ENCODE measurements at places on chromosomes 7 and 10.

- no peak for DNase-seq
Observed at GRCh38 chr7:102312317-102312716, 25.6 kb downstream of the SH2B2 start.

GRCh38 chr10:63713191-63714144 lies 192.3 kb downstream of the REEP3 start:
- DNase-seq = no peak

- no peak for DNase-seq
Observed at GRCh38 chr7:120256344-120257070, 16.5 kb upstream of the KCND2 start.

DNA sequence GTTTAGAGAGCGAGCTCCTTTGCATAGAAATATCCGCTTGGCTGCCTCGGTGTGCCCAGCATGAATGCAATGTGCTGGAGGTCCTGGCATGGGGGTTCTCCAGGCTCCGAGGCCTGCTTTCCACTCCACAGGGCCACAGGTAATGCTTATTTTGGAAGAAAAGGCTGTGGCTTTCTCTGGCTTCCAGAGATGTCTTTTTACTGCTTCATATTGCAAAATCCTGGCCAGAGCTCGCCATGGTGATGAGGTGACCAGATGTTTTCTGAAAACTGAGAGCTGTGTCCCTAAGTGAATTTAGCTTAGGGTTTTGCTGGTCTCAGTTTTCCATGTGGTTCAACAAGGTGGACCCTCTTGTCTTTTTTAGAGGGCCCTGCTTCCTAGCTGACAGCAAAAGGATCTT lies 65.2 kb downstream of the BMPER start:
- no peak for DNase-seq

DNA sequence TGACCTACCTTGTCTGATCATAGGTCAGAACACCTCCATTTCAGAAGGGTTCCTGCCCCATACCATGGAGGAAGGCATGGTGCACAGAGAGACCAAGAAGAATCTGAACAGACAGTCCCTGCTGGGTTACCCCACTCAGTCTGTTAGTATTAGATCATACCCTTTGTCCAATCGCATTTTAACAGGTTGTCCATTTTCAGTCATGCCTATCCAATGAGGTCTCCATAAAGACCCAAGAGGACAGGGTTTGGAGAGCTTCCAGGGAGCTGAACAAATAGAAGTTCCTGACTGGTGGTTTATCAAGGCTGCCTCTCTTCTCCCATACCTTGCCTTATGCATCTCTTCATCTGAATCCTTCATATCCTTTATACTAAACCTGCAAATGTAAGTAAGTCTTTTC lies 21.2 kb upstream of the SLC16A12 start:
- no peak for DNase-seq

DNA sequence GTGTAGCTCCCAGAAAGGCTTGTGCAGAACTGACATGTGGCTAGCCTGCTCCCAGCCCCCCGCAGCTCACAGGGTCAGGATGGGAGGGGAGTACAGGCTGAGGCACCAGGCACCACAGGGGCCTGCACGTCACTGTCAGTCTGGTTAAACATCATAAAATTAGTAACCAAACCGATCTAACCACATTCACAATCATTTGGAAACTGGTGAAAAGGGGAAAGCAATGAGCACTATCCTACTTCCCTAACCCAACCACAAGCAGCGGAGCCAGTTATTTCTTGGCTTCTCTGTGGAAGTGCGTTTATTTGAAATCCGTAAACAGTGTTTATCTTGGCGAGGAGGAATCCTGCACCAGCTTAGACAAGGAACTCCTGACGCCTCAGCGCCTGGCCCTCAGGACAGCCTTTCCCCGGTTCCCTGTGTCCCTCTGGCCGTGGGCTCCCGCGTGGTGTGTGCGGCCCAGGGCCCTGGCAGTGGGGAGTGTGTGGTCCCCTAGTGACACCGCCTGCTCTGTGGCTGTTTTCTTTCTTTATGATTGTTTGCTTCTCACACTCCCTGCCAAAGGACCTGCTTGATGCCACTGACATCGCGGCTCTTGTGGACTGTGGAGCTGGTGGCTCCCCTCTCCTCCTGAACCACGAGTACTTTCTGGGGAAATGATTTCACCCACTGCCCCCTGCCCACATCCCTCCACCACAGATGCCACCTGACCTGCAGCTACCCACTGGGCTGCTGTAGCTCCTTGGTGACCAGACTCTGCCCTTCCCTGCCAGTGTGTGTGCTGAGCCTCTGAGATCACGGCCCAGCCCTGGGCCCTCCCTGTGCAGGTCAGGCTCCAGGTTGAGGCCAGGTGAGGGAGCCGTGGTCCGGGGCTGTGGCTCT lies 38.0 kb downstream of the INPP5A start:
- no peak for DNase-seq

DNA sequence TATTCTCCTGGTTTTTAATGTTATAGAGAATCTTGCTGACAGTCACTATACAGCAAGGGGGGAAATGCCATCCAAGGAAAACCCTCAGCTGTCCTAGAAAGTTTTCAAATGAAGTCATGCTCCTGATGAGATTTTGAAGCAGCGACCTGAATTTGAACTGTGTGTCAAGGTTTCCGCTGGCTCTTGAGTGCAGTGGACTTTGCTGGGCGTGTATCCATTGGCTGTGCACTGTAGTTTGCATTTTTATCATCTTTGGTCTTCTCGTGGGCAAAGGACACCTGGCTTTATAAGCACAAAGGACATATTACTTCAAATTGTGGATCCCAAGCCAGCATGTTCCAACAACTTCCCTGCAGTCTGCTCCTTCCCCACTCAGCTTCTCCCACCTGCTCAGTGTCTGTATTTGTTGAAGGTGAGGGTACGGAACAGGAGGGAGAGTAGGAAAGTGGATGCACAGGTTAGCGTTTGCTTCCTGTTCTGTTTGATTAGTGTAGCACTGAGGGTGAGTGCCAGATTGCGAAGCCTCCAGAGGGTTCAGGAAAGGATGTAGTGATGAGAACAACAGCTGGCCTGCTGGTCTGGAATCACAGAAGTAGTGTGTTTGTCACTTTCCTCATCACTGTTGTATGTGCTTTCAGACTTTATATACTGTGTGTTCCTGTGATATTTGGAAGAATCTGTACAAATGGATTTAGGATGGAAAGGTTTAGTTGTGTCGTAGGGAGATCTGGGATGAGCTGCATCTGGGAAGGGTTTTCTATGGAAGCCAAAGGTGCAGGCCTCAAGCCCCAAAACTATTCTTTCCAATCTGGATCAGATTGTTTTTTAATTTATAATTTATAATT lies 204.8 kb downstream of the BMPER start:
- no peak for DNase-seq

DNA sequence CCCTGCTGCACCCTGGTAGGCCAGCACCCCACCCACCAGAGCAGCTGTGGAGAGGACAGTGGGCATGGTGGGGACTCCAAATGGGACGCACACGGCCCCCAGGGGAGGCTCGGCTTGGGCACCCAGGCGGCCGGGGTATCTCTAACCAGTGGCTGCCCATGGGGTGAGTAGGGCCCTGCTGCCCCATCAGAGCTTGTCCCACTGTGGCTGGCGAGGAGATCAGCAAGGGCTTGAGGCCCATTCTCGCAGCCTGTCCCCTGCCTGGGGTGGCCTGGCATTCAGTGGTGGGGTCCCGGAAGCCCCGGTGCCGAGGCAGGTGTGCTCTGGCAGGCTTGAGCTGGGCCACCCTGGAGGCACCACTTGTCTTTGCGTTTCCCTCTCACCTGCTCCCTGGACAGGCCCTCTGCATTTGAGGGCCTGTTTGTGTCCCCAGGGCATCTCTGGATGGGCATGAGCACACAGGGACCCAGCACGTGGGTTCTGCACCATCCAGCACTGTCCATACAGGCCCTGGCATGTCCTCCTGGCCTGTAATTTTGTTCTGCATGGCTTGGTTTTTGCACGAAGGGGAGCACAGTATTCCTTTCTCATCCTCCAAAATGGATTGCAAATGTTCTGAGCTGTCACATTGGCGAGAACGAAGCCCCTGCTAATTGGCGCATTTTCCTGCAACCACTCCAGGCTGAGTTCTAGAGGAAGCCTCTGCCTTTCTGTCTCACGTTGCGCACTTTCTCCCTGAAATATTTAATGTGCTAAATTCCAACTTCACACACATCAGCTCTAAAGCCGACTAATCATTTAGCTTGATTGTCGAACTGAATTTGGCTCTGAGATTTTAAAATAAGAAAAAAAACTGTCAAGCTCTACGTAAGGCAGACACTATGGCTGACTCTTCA lies 27.2 kb downstream of the PWWP2B start:
- DNase-seq = no peak

- DNase-seq = no peak
Observed at GRCh38 chr7:44565795-44566559, 7.7 kb downstream of the DDX56 start.

DNA sequence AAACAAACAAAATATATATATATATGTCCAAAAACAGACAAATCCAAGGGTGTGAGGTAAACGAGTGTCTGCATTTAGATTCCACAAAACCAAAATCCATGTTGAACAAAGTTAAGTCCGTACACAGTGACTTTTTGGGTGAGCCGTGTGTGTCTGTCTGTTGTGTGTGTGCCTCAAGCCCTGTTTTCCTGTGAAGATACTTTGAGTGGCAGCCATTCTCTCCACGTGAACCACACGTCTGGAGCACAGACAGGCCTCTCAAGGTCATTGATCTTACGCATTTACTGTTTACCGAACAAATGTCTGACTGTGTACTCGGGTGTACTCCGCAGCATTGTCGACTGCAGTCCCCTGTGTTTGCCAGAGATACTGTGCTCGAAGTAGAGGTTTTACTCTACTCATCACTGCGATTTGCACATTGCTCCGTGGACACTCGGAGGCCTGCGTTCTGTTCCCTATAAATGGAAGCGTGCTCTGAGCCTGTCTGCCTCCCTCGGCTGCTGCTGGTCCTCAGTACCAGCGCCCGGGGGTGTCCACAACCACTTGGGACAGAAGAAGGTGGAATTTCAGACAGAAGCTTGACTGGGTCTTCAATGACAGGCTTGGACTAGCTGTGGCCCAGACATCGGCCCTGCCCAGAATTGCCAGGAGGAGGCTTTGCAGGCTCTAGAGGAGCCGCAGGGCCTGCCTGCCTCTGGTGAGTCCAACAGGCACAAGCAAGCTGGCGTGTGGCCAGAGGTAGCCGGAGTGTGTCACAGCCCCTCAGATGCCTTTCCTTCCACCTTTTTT lies 22.1 kb downstream of the CYP17A1 start:
- no peak for DNase-seq

DNA sequence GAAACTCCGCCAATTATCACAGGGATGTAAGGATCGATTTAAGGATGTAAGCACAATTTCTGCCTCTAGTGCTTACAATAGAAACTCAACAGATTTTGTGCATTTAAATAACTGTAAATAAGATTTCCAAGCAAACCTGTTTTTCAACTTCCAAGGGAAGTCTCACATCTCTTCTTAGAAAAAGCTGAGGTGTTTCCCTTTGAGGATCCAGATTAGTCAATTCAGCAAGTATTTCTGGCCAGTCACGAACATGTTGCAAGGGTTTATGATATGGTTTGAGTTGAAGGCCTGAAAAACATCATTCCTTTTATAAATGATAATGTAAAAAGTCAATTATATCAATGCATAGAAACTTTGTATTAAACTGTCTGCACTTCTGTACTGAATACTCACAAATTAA lies 23.9 kb downstream of the KRIT1 start:
- DNase-seq = no peak

DNA sequence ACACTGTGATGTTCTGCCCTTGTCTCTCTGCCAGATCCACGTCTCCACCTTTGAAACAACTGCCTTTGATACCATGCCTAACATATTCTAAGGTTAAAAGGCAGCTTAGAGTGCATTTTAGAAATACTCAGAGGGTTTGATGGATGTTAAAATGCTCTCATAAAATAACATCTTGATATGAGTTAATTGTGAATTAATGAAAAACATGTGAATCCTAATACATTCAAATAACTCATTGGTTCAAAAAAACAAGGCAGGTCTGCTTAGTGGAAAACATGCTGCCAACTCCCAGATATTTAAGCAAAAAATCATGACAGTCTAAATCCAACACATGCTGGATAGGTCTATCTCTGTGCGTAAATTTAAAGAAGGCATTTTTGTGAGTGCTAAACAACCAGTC lies 291.8 kb downstream of the AHR start:
- no peak for DNase-seq

GRCh38 chr7:67771846-67772605 lies 775.4 kb downstream of the TYW1 start:
- DNase-seq = no peak

DNA sequence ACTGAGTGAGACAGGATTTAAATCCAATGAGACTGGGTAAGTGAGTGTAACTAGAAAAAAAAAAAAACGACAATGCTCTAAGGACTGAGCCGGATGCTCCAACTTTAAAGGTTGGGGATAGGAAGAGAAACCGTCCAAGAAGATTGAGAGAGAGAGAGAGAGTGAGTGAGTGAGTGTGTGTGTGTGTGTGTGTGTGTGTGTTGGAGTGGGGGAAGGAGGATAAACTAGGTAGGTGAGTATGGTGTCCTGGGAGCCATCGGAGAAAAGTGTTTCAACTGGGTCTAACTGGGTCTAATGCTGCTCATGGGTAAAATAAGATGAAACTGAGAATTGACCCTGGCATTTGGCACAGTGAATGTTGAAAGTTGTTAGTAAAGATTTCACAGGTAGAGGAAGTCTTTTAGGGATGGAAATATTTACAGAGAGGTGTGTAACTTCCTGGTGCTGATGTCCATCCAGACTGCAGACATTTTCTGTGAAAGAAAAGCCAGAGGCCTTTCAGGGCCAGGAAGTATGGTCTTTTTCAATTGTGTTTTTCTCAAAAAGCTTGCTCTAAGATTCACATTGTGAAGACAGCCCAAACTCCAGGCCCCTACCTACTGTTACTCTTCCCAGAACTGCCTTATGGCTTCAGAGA lies 14.2 kb downstream of the ENTPD1 start:
- DNase-seq = no peak

DNA sequence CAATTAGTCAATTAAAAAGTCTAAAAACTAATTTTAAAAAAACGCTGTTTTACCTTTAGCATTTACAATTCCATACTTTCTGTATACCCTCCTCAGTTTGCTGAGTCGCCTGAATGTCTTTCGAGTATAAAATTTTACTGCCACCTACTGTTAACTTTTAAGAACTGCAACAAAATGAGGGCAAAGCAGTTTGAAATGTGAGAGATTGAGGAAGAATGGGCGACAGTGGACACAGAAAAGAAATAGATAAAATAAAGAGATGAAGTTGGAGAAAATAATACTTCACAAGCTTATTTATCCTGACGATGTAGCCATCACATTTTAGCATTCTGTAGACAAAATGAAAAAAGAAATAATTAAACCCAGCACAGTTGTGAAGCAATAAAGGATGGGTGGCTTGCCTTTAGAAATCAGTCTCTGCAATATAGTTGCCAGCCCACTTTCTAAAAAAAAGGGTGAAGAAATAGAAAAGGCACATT lies 110.8 kb upstream of the PTN start:
- no peak for DNase-seq

DNA sequence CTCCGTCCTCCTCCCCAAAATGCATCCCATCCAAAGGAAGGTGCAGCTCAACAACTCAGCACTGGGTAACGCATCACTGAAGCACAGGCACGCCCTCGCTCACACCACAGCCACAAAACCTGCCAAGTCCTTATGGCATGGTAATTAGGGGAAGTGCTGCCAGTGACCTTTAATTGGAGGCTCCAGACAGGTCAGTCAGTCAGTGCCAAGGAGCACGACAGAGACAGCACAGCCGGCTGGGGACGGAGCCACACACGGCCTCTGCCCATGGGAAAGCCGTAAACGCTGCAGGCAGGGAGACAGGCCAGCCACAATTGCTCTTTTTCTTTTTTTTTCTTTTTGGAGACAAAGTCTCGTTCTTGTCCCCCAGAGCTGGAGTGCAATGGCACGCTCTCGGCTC lies 146.5 kb downstream of the MAD1L1 start:
- no peak for DNase-seq

- no peak for DNase-seq
Observed at GRCh38 chr10:14555807-14556206, 218.9 kb downstream of the FAM107B start.
